ENCODE measurements at places on chromosomes 2 and 18. TPM values are rescaled to one million over a fixed set of nuclear protein-coding genes. Genes with fewer than 3 reads are reported as not detected.

Gene UGT1A10
- total RNA-seq: 0.99 TPM

Gene CXCR4
- 0.33 TPM for total RNA-seq

Gene CCDC148
- 0.66 TPM for total RNA-seq

GRCh38 chr2:178747767-178748166 is 59.5 kb downstream of the TTN start:
- no peaks in the 10 kb centered on the region for H3K4me1 ChIP-seq
- H3K27ac ChIP-seq: no peak overlapping the region
- no peaks in the 10 kb centered on the region for H3K36me3 ChIP-seq
- no peaks in the 10 kb centered on the region for H3K27me3 ChIP-seq

- H3K4me1 ChIP-seq: peaks cover under 1% of the 10 kb centered on the region
- DNase-seq: no peak
- H3K27me3 ChIP-seq: no peaks in the 10 kb centered on the region
- no peak overlapping the region for H3K4me3 ChIP-seq
These were observed 85.5 kb upstream of the PGAP1 start for GRCh38 chr2:197011801-197012641.

DNA sequence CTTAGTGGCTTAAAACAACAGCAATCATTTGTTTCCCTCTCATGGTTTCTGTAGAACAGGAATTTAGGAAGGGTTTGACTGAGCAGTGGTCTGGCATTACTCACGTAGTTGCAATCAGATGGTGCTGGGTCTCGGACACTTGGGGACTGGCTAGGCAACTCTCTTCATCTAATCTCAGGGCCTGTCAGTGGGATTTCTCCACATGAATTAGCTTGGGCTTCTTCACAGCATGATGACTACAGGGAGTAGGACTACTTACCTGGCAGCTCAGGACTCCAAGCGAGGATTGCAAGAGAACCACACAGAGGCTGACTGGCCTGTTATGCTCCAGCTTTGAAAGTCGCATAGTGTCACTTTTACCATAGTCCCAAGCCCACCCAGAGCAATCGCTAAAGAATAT is 125.1 kb downstream of the TTC27 start:
- H3K4me3 ChIP-seq: no peak overlapping the region
- no peak for DNase-seq
- H3K4me1 ChIP-seq: no peaks in the 10 kb centered on the region
- no peaks in the 10 kb centered on the region for H3K27me3 ChIP-seq

Measured in body of pancreas (tissue), 4 donors.